ENCODE measurements at places on chromosomes 6 and 20.
A peak's percentile ranks its signal among the peaks of the same experiment; 100 is the strongest.

DNA sequence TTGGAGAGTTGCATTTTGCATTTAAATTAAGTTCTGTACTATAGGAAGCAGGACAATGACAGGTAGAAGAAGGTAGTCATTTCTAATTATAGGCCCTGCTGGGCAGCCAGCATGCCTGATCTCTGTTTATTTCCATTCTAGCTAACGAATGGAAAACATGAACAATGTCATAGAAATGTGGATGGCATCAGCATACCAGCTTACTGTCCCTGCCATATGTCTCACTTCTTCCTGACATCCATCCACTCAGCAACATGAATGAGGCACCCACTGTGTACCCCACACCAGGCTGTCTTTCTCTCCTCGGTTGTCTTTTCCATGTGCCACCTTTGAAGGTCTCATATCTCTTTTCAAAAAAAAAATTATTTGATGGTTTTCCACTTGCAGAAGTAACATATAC, 11.1 kb downstream of the ADTRP start:
- no peak for DNase-seq

GRCh38 chr6:115733426-115733825, 327.3 kb downstream of the FRK start:
- no peak for DNase-seq

DNA sequence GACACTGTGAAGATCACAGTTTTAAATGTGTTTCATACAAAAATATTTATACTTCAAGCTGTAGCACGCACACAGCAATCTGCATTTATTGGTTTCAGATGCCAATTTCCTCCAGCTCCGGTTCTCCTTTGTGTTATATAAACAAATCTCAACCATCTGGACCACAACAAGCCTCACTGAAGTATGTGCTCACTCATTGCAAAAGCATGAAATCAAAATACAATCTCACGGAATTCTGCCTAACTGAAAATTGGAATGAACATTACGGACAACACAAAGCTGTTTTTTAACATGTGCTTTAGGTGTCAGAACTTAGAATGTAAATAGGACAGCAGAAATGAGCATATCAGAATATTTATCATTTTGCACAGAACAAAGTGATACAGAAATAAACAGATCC, 38.0 kb downstream of the RCAN2 start:
- DNase-seq: no peak

DNA sequence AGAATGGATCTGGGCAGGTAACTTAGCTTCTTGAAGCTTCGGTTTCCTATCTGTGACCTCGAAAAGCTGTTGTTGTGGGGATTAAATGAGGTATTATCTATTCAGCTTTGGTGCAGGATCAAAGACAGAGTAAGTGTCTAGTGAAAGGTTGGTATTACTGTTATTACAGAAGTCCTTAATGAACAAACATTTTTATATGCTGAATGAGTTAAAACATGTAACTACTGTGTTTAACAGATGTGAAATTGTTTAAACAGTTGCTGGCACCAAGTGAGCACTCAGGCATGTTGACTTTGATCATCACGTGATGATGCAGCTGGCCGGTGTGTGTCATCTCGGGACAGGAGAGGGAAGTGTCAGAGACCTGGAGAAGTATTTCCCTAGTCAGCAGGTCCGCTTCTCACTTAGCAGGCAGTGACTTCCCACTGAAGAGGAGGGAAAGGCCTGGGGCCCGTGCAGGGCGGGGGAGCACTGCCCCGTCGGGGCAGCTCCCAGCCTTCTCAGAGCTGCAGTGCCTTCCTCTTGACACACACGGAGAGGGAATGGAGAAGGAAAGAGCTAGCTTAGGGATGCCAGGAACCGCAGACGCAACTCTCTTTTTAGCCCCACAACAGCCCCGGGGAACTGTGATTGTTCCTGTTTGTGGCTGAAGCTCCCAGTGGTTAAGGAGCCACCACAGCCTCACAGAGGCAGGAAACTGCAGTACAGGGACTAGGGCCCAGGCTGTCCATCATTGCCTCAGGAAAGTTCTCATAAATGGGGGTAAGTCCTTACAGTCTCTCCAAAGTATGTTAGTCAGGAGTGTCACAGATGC, 18.0 kb downstream of the TUBB2A start:
- peak; percentile 72 for DNase-seq

GRCh38 chr20:17029698-17030097, 197.1 kb upstream of the PCSK2 start:
- DNase-seq: no peak
